ENCODE measurements at places on chromosomes 11 and 22. TPM values are rescaled to one million over a fixed set of nuclear protein-coding genes. Genes with fewer than 3 reads are reported as not detected.

GRCh38 chr11:10941414-10941813 is 83.6 kb upstream of the ZBED5 start:
- DNase-seq, result no peak

DNA sequence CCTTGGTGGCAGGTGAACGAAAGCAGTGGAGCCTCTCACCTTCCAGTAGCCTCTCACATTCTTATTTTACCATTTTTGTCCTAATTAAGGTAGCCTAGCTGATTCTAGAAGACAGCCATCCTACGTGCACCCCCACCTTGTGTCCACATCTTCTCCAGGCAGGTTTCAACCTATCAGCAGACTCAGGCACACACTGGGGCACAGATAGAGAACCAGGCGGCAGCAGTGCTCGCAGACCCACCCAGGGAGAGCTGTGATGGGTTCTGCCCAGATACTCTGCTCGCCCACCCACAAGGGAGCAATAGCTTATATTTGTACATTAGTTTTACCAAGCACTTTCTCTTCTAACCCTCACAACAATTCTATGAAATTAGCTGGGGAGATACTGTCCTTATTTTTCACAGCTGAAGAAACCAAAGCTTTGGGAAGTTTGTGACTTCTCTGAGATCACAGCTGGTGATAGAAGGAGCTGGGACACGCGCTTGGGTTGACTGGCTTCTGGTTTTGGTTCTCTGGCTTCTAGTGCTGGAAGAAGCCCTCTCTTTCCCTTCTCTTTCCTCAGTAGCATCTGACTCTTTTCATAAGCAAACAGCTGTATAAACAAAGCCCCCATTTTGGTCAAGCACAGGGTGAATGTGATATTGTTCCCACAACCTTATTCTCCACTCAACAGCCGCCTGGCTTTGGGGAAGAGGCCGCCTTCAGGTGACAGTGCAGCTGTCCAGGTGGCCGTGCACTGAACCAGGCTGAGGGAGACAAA is 36.9 kb downstream of the PPP2R1B start:
- no peak for DNase-seq

The TBC1D22A gene
- 10.6 TPM for total RNA-seq

- DNase-seq, result no peak
Observed at GRCh38 chr11:35200811-35201341, 61.9 kb downstream of the CD44 start.

- no peak for DNase-seq
Observed at GRCh38 chr22:34784056-34784455, 281.9 kb upstream of the ISX start.

- no peak for DNase-seq
Observed at GRCh38 chr11:57626895-57627294, 22.8 kb downstream of the YPEL4 start.

Measured in neural progenitor cell (in vitro differentiated cells).